Stimulated activated CD4-positive, alpha-beta T cell treated with anti-CD3 and anti-CD28 coated beads, Interleukin-1b, Interleukin-23, amount 100 ng/mL, for 1 hour (primary cell): ENCODE measurements at places on chromosomes 7 and 10.

DNA sequence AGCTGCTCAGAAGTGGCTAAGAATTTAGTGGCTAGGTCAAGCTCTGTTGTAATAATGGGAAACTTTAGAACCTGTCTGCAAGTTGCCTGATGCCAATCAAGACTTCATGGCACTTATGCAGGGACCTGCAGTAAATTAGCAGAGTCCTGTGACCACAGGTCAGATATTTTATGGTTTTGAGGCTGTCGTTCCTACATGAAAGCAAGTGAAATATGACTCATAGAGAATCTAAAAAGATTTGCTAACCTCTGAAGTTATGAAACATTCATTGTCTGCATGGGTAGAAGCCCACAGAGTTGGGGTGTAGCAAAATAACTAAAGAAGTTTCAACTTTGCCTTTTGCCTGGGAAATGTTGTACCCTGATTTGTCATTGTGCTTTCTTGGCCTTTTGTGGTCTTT lies 32.3 kb downstream of the SLC39A12 start:
- DNase-seq, result no peak

DNA sequence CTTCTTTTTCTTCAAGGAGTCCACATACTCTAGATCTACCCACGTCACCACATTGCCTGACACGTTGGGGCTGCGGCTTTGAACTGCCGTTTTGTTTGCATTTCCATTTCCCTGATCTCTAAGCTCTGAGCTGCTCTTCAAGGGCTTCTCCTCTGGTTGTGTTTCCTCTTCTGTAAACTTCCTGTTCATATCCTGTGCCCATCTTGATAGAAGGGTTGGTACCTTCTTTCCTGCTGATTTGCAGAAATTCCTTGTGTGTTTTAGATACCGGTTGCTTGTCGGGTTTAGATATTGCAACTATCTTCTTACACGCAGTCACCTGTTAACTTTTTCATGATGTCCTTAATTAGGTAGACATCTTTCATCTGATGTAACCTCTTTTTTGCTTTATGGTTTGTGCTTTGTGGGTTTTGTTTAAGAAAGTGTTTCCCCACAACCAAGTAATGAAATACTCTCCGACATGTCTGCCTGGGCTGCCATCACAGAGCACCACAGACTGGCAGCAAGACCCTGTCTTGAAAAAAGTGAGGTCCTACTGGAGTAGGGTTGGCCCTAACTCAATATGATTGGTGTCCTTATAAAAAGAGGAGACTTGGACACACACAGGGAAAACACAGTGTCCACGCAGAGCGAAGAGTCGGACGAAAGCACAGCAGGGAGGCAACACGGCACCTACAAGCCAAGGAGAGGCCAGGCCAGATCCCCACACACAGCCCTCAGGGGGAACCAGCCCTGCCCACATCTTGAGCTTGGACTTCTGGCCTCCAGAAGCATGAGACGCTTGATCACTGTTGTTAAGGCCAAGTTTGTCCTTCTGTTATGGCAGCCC lies 99.1 kb upstream of the PDGFA start:
- DNase-seq, result no peak

GRCh38 chr7:28955356-28955717 lies 2.8 kb downstream of the TRIL start:
- DNase-seq, result no peak

GRCh38 chr10:123166618-123167017 lies 12.4 kb downstream of the BUB3 start:
- DNase-seq, result no peak

DNA sequence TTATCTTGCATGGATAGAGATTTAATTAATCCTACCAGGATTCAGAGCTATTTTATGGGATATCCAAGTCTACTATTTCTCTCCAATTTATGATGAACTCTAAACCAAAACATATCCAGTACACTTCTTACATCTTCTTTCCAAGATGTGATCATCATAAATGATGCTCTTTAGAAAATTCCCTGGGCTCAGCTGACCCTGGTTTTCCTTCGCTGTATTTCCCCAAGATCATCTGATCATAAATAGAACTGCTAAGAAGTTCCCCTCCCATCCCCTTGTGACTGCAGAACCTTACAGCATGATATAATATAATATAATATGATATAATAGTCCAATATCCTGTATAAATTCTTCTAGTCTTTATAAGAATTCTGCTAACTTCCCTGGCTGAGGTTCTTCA lies 114.6 kb upstream of the LYZL2 start:
- DNase-seq, result no peak

- DNase-seq, result no peak
Measured at GRCh38 chr7:37765872-37766525, 82.4 kb upstream of the NME8 start.

- DNase-seq, result no peak
Measured at GRCh38 chr7:141042222-141043193, 27.8 kb upstream of the MRPS33 start.

DNA sequence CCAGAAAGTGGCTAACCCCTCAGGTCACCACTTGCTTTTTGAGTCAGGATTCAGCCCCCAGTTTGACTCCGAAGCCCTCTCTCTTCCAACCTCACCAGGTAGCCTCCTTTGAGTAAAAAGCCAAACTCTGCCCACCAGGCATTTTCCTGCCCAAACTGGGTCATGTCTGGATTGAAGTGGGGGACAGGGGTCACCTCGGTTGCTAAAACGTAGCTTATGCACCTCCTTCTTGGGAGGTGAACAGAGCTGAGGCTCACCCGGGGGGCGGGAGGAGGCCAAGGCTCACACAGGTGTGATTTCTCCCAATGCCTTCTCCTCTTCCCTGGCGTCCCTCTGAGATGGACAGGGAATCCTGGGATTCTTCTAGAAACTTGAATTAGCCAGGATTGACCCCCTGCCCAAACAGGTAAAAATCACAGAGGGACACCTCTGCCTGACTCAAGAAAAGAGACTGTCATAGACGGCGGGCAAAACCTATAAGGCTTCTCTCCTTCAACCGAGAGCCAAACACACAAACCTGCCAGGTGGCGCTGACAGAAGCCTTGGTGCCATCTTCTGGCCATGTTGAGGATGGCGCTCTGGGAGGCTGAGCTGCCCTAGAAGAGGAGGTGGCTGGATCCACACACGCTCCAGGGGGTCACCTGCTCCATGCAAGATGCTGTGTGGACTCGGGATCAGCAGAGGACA lies 51.6 kb downstream of the PRLHR start:
- DNase-seq, result no peak

DNA sequence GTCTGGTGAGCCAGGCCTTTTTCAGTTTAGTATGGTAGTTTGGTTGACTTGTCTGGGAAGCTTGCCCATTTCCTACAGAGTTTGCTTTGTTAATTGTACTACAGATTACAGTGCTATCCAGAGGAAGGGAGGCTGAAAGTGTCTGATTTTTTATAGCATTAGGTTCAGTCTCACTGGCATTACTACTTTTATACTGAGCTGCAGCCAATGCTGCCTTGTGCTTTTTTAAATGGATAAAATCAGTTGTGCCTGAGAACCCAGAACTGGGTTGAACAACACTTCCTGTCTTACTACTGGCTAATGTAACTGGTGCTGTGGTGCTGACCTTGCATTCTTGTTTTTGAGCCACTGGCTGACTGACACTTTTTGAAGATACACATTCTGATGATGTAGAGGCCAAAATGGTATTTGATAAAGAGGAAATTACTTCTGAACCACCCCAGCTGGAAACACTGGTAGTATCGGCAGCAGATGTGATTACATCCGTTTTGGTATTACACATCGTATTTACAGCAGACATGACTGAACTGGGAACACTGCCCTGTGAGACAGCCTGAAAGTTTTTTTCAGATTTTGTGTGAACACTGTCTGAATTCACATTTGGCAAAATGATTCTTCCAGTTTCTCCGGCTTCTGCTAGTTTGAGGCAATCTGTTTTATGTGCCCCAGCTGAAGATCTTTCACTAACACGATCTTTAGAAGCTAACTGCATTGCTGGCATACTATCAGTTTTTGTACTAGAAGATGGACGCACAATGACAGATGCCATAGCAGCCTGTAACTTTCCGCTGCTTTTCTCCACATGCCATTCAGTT lies 74.1 kb downstream of the NRBF2 start:
- DNase-seq, result no peak

- DNase-seq, result no peak
Measured at GRCh38 chr7:30430276-30430675, 48.3 kb downstream of the NOD1 start.

DNA sequence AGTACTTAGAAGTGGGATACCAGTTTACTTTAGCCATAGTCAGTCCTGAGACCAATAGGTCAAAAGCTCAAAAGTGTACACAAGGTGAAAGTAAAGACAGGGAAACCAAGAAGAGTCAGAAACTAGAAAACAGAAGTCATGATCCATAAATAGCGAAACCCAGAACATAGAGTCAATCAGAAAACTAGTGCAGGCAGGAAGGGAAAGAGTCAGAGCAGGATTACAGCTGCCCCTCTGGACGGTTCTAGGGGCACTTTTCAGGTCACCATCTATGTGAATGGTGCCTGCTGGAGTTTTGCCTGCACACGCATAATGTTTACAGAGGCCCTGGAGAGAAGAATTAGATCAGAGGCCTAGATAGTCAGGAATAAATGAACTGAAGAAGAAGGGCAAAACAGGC lies 22.4 kb upstream of the DMTF1 start:
- no peak for DNase-seq

- DNase-seq, result no peak
Measured at GRCh38 chr7:99614495-99614894, 2.3 kb upstream of the ZSCAN25 start.

DNA sequence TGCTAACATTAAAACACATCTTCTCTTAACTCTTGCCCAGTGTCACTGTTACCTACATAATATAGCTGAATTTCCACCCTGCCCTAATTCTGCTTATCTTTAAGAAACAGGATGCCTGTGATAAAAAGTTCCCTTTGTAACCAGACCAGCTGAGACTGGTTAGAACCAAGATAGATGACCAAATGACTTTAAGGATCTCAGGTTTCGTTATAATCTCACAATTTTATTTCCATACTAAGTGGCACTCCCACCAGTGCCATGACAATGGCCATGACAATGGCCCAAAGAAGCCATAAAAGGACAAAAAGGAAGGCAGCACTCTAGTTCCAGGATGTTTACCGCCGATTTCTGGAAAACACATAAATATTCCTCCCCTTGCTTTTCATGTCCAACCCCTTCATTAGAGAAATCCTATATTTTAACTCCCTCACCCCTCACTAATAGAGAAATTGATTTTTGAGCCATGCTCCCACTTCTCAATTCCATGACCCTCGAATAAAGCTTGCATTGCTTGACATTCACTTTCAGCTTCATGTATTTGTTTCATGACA lies 126.1 kb downstream of the ELAPOR2 start:
- DNase-seq, result no peak

GRCh38 chr7:80703272-80703671 lies 64.8 kb downstream of the CD36 start:
- DNase-seq, result no peak

- no peak for DNase-seq
Measured at GRCh38 chr7:24885716-24886115, 94.3 kb downstream of the OSBPL3 start.

GRCh38 chr7:87797798-87798403 lies 78.3 kb downstream of the SLC25A40 start:
- DNase-seq, result no peak

- peak; percentile 20 for DNase-seq
Measured at GRCh38 chr7:129376076-129376777, 58.0 kb upstream of the STRIP2 start.

- no peak for DNase-seq
Measured at GRCh38 chr10:62794306-62794705, 10.2 kb upstream of the ADO start.

- DNase-seq, result no peak
Measured at GRCh38 chr10:48749254-48749787, 64.6 kb downstream of the WDFY4 start.

DNA sequence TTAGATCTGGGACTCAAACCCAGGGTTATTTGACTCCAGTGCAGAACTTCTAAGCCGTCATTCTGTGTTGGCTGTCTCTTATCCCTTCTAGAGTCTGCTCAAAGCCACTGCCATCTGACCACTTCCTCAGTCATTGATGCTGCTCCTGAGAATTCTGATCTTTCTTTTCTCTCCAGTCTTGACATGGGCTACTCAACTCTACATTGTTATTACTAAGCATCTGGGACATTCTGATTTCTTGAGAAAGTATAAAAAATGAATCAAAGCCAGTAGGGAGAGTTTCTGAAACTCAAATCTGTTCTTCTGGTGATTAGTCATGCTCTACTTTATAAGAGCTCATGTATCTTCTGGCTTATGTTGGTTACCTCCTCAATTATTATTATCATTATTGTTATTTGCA lies 48.7 kb downstream of the ANK3 start:
- DNase-seq, result no peak

DNA sequence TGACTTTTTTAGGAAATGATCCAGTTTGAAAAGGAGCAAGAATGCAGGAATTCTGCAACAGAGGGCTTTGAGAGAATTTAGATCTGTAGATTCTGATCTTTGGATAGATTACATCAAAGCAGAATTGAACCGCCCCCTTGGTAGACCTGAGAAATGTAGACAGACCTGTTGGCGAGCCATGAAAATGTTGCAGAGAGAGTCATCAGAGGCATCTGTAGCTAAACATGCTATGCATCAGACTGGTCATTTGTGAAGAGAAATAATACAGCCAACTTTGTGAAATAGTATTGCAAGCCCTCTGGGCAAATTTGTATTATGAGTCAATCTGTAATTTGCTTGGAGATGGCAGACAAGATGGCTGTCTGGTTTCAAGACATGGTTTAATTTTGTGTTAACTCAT lies 4.3 kb upstream of the C1GALT1 start:
- no peak for DNase-seq

DNA sequence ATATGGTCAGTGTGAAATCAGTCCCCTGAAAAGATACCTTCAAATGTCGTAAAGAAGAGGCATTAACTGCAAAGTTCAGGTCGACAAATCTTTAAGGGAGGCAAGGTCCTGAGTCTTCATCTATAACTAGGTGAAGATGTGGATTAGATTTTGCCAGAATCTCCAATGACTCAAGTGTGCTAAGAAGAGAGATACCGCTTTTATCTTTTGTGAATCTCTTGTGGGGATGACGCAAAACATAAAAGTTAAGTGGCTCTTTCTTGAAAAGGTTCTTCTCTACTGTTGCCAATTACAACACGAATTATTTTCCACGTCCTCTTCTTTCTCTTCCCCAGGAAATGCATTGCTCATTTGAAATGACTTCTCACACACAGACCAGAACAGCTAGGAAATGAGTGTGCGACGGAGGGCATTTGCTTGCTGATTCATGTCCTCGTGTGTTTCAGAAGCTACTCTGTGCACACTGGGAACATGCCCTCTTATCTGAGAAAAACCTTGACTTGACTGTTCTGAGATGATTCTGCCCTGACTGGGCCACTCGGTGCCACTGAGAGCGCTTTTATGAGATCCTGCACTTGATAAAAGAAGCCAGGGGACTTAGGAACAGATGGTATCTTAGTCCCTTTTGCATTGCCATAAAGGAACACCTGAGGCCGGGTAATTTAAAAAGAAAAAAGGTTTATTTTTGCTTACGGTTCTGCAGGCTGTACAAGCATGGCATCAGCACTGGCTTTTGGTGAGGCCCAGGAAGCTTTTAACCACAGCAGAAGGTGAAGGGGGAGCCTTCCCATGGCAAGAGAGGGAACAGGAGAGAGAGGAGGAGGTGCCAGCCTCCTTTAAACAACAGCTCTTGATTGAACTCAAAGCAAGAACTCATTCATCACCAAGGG lies 169.5 kb upstream of the PFKP start:
- no peak for DNase-seq
